Activated CD4-positive, CD25-positive, alpha-beta regulatory T cell treated with anti-CD3 and anti-CD28 coated beads, Interleukin-2, amount 50 U/mL, for 16 hours (primary cell): ENCODE measurements at places on chromosomes 2 and 18.

GRCh38 chr18:45556222-45556621, 59.1 kb upstream of the SLC14A2 start:
- DNase-seq, result no peak

- no peak for DNase-seq
Measured at GRCh38 chr18:34330308-34330707, 105.6 kb upstream of the NOL4 start.

GRCh38 chr2:219908538-219908937, 281.1 kb downstream of the SLC4A3 start:
- no peak for DNase-seq

DNA sequence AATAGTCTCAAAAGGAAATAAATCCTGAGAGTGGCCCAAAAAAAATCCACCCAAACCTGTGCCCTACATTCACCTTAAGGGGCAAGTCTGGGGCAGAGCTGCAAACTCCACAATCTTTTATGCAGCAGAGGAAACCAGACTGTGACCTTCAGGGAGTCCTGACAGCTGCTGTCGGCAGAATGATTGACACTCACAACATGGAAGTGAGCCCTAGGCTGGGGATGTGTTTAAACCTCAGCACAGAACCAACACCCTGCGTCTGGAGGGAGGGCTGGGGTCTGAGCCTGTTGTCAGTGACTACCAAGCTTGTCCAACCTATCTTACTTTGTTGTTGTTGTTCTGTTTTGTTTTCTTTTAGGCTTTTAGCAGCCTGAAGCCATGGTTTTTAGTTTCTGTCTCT, 39.6 kb downstream of the CRACDL start:
- DNase-seq, result no peak

DNA sequence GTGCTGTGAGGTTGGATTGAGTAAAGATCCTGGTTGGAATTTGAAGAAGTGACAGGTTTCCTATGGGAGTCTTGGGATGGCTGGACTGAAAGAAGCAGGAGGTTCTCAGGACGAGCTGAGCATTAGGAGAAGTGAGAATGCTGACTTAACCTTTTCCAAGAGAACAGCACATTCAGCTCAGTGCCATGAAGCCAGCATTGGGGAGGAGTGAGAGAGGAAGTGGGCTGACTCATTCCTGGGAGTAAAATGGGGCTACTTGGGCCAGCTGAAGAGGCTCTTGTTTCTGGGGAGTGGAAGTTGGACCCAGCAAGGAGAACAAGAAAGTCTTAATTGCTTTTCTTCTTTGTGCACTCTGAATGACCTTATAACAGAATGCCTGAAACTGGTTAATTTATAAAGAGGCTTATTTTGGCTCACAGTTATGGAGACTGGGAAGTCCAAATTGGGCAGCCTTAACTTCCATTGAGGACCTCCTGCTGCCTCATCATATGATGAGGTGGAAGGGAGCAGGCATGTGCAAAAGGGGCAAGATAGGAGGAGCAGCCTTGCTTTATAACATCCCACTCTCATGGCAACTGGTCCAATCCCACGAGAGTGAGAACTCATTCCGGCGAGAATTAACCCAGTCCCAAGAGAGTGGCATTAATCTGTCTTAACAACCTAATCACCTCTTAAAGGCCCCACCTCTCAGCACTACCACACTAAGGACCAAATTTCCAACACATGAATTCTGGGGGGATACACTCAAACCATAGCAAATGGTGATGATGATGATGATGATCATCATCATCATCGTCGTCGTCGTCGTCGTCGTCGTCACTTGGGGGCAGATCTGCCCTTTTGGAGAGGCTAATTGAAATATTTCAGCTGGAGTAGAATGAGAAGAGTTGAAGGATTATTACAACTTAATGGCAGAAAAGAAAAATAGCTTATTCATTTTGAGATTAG, 26.1 kb downstream of the DGUOK start:
- DNase-seq, result no peak

DNA sequence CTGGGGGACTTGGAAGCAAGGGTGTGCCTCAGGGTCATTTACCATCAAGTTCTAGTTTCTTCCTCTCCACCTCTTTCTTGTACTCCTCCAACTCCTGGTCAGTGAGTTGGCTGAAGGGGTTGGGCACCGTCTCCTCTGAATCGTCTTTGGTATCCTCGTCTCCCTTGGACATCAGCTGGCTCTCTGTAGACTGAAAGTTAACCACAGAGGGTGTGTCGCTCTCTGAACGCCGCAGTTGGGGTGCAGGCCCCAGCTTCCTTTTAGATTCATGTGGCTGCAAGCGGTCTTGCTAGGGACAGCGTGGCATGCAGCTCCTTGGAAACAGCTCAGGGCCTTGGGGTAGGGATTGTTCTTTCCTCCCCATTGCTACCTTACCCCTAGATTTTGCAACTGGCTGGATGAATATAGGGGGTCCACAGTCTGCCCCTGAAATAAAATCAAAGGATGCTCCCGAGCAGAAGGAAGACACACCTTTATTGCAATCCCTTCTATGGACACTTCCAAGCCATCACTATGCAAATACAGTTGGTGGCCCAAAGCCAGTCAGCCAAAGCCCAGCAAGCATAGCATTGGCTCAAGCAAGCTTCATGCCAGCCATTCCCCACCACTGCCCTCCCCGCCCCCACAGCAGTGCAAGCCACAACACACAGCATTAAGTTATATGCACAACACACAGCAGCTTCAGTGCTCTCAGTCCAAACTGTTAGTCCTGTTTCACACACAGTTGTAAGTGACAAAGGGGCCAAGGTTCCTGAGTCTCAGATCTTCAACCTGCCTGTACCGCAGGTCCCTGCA, 93.2 kb downstream of the ADD2 start:
- DNase-seq, result no peak
